Progenitor cell of endocrine pancreas (in vitro differentiated cells): ENCODE measurements at places on chromosomes 5 and 9. TPM values are rescaled to one million over a fixed set of nuclear protein-coding genes. Genes with fewer than 3 reads are reported as not detected.

The DDX41 gene
- total RNA-seq: 88.4 and 93.1 TPM in 2 replicates

- no peak for DNase-seq
- H3K27me3 ChIP-seq: peaks cover 76% of the 10 kb centered on the region
- H3K27ac ChIP-seq: peak overlapping the region; percentile 85
- peak overlapping the region; percentile 73 for H3K4me3 ChIP-seq
- H3K36me3 ChIP-seq: peaks cover 7% of the 10 kb centered on the region
Observed at GRCh38 chr9:99825172-99826046, 3.7 kb downstream of the NR4A3 start.

DNA sequence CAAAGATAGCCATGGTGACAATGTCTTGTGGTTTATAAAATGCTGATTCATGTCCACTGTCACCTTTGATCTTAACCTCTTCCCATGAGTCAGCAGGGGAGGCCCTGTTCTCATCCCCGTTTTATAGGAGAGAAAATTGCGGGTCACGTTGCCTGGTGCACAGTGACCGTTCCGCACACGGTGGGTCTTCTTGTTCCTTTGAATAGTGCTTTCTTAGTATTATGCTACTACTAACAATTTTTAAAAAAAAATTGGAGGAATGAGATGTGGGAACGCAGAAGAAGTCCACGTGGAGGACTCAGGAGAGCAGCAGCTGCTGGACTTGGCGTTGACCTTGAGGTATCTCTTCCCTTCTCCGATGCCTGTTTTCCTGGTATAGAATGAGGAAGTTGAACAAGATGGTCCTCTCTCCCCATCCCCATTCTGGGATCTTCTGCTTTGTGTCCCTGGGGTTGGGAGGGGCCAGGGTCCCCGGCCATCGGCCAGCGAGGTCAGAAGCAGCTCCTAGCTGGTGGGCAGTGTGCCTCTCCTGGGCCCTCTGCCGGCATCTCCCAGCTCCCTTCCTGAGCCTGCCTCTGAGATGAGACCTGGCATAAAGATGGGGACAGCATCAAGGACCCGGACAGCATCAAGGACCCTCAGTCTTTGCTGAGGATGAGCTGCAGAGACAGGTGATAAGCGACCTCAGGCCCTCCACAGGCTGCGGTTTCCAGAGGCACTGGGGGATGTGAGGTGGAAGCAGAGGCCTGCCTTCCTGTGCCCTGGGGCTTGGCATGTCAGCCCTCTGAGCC lies 143.9 kb downstream of the C9orf50 start:
- H3K27me3 ChIP-seq: no peaks in the 10 kb centered on the region
- no peak overlapping the region for H3K4me3 ChIP-seq
- no peak overlapping the region for H3K27ac ChIP-seq
- no peak for DNase-seq

- no peak overlapping the region for H3K27ac ChIP-seq
- no peak for DNase-seq
- no peak overlapping the region for H3K4me3 ChIP-seq
Observed at GRCh38 chr5:159781626-159782157, 134.6 kb upstream of the ADRA1B start.

DNA sequence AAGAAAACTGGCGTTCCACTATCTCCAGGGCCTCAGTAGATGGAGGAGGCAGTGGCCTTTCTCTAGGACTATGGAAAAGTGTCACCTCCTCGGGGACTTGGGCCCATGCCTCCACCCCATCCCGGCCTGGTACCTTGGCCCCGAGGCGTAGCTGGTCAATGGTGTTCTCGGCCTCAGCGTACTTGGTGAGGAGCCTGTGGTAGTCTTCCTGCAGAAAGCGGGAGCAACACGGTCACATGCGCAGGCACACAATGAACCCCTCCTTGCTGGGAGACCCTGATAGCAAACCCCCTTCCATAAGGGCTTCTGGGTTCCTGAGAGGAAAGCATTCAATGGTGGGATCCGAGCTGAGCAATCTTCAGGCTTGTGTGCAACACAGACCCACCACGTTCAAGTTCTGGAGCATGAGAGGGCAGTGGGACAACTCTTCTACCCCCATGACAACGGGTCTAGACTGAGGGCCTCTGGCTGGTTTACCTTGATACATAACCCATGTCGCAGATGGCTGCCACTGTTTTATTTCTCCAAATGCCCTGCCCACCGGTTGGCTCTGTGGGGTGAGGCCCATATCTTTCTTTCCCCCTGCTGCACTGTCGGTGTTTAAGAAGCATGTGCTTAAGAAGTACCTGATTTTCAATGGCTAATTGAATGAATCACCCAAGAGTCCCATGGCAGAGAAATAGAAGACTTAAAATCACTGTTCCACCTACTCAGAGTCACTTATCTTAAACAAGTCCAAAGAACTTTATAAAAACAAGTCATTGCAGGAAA lies 13.6 kb downstream of the AKNA start:
- DNase-seq: no peak
- no peaks in the 10 kb centered on the region for H3K27me3 ChIP-seq

- DNase-seq: no peak
- H3K36me3 ChIP-seq: peaks cover 3% of the 10 kb centered on the region
- no peak overlapping the region for H3K27ac ChIP-seq
- H3K4me1 ChIP-seq: peaks cover 21% of the 10 kb centered on the region
- no peaks in the 10 kb centered on the region for H3K27me3 ChIP-seq
- no peak overlapping the region for H3K4me3 ChIP-seq
Observed at GRCh38 chr5:95809414-95809960, 13.0 kb downstream of the GLRX start.
